NCI-H526 treated with DMSO at 0.1 percent for 48 hours (cell line): ENCODE measurements at places on chromosomes 1 and 21.

- DNase-seq: no peak
Observed at GRCh38 chr1:103112546-103112945, 4.2 kb upstream of the COL11A1 start.

GRCh38 chr1:209585672-209586071, 2.2 kb downstream of the CAMK1G start:
- DNase-seq: peak; percentile 13

- no peak for DNase-seq
Observed at GRCh38 chr1:19597496-19598309, 46.4 kb upstream of the NBL1 start.

- DNase-seq: no peak
Observed at GRCh38 chr1:98364544-98364943, 297.0 kb upstream of the SNX7 start.
